ENCODE measurements at places on chromosomes 6 and 20.

GRCh38 chr6:117264692-117265409 lies 507 bp upstream of the VGLL2 start:
- no peak for DNase-seq

DNA sequence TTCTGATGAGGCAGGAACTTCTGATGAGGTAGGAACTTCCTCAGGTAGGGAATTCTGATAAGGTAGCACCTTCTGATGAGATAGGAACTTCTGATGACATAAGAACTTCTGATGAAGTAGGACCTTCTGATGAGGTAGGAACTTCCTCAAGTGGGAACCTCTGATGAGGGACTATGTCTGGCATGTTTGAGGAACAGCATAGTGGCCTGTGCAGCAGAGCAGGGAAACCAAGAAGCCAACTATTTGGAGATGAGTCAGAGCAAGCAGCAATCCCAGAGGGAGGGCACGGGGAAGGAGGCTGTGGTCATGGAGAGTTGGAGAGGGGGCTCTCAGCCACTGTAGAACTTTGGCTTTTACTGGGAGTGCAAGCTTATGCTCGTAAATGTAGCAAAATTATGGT lies 132.4 kb downstream of the CFAP61 start:
- DNase-seq, result no peak

- DNase-seq, result no peak
Measured at GRCh38 chr20:63742381-63743024, 2.9 kb downstream of the SLC2A4RG start.

DNA sequence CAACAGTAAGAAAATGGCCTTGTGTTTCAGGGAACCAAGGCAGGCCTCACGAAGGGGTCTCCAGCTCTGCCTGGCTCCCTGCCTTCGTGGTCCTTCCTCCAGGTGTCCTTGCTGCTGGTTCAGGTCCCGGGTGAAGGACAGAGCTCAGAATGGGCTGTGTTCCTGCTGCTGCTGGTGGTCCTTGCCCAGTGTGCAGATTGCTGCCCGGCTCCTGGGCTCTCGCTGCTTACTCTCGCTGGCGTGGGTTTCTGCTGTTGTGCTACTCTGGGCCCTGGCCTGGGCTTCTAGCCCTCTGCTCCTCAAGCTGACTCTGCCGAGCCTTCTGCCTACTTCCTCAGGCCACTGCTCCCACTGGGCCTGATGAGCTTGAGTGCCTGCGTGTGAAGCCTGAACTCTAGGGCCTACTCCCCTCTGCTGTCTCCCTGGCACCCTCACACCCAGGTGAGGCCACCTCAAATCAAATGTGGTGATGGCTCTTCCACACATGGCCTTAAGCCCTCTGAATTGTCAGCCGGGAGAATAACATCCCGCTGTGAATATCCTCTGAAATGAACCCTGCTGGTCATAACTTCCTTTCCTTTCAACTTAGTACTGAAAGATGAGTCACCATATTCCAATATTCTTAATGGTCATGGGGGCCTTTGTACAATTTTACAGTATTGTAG lies 171.6 kb downstream of the FOXC1 start:
- DNase-seq, result no peak

GRCh38 chr6:170091639-170092579 lies 199.0 kb downstream of the DLL1 start:
- DNase-seq, result peak; percentile 5

DNA sequence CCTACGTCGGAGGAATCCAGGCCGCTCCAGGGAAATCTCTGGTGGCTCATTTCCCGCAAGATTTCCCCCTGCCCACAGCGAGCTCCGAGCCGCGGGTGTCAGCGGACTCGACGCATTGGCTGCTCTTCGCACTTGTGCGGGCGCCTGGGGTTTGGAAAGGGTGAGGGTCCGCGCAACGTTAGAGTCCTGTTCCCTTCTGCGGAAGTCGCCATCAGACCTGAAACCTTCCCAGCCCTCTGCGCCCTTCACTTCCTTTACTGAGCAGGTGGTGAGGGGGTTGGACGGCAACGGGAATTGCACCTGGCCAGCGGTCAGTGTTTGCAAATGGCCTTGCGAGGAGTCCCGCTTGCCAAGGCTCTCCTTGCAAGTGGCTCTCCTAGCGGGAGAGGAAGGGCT lies 8.4 kb downstream of the PAX1 start:
- DNase-seq, result no peak

GRCh38 chr6:156956286-156956685 lies 179.1 kb downstream of the ARID1B start:
- no peak for DNase-seq

GRCh38 chr20:57309544-57310115 lies 20.0 kb upstream of the SPO11 start:
- DNase-seq, result peak; percentile 21

DNA sequence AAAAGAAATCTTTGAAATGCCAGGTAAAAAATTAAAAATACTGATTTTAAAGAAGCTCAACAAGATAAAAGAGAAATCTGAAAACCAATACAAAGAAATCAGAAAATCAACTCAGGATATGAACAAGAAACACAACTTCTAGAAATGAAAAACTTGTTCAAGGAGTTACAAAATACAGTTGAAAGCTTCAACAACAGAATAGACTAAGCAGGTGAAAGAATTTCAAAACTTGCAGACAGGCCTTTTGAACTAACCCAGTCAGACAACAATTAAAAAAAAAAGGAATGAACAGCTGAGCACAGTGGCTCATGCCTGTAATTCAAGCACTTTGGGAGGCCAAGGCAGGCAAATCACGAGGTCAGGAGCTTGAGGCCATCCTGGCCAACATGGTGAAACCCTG lies 57.8 kb downstream of the PDSS2 start:
- no peak for DNase-seq

DNA sequence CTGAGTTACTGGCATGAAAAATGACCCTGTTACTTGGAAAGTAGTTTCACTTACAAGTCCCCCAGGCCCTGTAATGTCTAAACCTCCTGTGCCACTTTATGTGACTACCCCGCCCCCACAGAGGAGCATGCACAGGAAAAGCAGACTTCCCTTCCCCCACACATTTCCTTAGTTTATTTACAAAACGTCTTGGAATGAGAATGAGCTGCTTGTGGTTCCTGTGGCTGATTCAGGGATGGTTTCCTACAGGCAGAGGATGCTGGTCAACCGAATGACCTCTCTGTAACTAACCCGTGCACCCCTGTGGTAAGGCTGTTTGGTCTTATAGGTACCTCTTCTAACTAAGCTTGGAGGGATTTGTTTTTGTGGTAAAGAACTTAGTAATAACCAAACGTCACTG lies 28.5 kb downstream of the RSPO3 start:
- DNase-seq, result no peak

DNA sequence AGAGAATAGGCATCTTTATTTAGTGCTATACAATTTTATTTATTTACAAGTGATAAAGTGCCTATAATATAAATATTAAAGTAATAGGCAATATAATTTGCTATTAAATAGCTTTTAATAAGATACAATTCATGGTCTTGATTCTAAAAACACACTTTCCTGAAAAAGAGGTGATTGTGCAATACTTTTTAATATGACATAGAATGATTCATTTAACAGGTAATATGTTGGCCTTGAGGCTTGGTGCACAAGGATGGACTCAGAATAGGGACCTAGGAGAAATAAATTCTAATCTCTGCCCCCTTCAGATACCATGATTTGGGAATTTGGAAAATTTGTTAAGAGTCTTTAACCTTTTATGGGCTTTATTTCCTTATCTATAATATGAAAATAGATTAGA lies 149.9 kb upstream of the FUT9 start:
- DNase-seq, result no peak

GRCh38 chr6:99309557-99309956 lies 39.9 kb downstream of the FAXC start:
- no peak for DNase-seq

DNA sequence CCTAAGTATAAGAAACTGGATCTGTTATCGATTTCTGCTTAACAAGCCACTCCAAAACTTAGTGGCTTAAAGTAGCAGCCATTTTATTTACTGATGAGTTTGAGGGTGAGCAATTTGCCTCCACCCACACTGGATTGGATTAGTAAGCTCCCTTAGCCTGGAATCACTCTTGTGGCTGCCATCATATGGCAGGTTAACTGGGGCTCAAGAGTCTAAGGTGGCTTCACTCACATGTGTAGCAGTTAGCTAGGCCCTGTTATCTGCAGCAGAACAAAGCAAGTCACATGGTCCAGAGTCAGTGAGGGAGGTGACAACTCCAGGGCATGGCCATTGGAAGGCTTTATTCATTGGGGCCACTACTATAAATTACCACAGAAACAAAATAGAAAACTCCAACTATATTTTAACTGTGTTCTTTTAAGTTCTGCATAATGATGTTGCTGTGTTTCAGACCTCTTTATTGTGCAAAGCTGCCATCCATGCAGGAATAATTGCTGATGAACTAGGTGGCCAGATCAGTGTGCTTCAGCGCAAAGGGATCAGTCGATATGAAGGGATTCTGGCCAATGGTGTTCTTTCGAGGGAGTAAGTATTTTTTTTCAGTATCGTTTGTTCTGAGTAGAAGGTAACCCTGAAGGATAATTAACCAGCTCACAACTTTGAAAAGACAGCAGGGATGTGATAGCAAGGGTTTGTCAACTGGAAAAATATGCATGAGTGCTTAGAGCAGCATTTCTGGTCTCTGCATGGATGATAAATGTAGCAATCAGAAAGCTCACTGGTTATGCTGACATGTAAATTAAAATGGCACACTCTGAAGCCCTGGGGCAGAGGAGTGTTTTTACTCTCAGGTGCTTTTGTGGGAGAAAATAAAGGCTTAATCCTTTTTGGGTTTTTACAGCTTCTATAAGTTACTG lies 49.6 kb downstream of the DCBLD1 start:
- DNase-seq, result no peak

DNA sequence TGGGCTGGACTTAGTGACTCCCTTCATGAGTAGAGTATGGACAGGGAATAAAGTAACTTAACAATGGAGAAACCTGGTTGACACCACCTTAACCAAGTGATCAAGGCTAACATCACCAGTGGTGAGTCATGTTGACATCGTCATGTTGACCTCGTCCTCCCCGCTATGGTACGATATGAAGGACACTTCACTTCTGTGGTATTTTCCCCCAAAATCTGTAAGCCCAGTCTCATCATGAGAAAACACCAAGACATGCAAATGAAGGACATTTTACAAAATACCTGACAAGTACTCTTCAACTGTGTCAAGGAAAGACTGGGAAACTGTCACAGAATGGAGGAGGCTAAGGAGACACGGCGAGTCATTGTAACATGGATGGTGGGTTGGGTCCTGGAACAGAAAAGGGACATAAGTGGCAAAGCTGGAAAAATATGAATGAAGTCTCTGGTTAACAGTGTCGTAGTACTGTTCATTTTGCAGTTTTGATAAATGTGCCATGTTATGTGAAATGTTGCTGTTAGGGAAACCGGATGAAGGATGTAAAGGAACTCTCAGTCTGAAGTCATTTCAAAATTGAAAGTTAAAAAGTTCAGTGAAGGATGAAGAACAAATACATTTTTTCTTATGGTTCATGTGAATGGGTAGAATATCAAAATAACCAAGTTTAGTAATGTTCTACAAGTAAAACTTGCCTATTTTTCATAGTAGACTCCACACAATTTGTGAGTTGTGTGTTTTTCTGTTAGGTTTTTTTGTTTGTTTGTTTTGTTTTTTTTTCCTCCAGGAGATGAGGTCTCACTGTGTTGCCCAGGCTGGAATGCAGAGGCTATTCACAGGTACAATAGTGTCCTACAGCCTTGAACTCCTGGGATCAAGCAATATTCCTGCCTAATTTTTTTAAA lies 247.5 kb downstream of the TMEM242 start:
- no peak for DNase-seq

GRCh38 chr6:136723780-136724179 lies 68.5 kb downstream of the MAP3K5 start:
- DNase-seq, result peak; percentile 23

DNA sequence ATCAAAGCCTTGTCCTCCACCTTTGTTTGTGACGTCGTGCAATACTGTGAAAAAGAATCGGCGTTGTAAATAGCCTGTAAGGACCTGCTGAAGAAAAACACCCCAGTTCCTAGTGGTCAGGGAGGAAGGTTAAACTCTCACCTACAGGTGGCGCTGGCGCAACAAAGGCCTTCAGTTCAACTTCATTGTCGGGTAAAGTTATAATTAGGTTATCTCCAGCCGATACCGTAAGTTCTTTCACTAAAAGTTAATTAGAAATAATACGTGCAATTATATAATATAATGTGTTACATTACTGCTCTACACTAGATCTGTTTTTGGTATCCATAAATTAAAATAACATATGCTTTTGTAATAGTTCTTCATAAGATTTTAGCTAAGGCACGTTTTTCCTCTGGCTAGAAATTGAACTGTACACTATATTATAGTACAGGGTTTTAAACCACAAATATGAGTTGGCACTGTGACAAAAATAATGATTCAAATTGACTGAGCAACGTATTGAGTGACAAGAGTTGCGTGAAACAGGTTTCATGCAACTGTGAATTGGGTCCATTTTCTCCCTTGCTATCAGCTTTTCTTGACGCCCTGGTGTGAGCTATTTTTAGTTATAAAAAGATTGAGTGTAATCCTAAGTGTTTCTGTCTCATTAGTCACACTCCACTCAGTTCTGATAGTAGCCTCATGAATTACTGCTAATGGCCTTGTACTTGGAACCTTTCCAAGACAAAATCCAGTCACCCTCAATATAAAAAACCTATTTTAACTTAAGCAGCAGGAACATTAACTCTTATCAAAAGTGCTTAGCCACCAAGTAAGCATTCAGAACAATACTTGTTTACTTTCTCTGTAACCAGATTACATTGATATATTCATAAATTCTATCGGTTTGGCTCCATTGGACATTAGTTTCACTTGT lies 62.3 kb downstream of the KIAA0319 start:
- peak; percentile 84 for DNase-seq

- DNase-seq, result no peak
Measured at GRCh38 chr6:148430897-148431296, 88.3 kb downstream of the SASH1 start.

DNA sequence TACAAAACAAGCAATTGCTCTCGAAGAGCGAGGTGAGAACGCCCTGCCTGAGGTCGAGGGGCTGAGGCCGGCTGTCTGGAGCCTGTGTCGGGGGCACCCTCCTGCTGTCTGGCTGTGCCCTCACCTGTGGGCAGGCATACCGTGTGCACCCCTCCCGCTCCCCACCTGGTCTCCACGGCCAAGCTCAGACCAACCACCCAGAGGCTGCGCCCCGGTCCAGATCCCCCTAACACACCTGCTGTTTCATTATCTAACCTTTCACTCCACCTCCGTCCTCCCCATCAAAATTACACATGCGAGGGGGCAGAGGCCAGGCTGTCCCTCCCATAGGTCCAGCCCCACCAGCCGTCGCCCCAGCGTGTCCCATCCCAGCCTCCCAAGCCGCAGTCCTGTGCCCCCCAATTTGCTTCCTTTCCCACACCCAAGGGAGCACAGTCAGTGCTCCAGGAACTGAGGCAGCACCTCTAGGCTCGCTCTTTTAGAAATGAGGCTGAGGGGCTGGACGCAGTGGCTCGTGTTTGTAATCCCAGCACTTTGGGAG lies 35.2 kb downstream of the NTSR1 start:
- no peak for DNase-seq
